ENCODE measurements at places on chromosomes 11 and 22. TPM values are rescaled to one million over a fixed set of nuclear protein-coding genes. Genes with fewer than 3 reads are reported as not detected.
A peak's percentile ranks its signal among the peaks of the same experiment; 100 is the strongest.

CRYBB2 gene
- not detected for total RNA-seq

GRCh38 chr11:61067782-61068446 lies 34.4 kb upstream of the CD5 start:
- peak overlapping the region; percentile 99 for H3K27ac ChIP-seq
- DNase-seq: no peak
- peaks cover 95% of the 10 kb centered on the region for H3K4me1 ChIP-seq
- no peak overlapping the region for H3K4me3 ChIP-seq
- H3K36me3 ChIP-seq: peaks cover 81% of the 10 kb centered on the region
- no peaks in the 10 kb centered on the region for H3K27me3 ChIP-seq

- no peaks in the 10 kb centered on the region for H3K4me1 ChIP-seq
- H3K27me3 ChIP-seq: peaks cover 4% of the 10 kb centered on the region
- H3K27ac ChIP-seq: no peak overlapping the region
- no peak overlapping the region for H3K4me3 ChIP-seq
- H3K36me3 ChIP-seq: no peaks in the 10 kb centered on the region
Observed at GRCh38 chr11:105975128-105975527, 46.9 kb downstream of the MSANTD4 start.

- H3K27me3 ChIP-seq: no peaks in the 10 kb centered on the region
- H3K27ac ChIP-seq: no peak overlapping the region
- no peak overlapping the region for H3K4me3 ChIP-seq
- peaks cover 8% of the 10 kb centered on the region for H3K4me1 ChIP-seq
Observed at GRCh38 chr22:30717952-30718351, 23.3 kb downstream of the OSBP2 start.

ARHGAP8 gene
- 0.88 TPM for total RNA-seq

CPT1B gene
- total RNA-seq: 33.3 TPM

ALDH3B2 gene
- not detected for total RNA-seq

TRIM29 gene
- not detected for total RNA-seq

DNA sequence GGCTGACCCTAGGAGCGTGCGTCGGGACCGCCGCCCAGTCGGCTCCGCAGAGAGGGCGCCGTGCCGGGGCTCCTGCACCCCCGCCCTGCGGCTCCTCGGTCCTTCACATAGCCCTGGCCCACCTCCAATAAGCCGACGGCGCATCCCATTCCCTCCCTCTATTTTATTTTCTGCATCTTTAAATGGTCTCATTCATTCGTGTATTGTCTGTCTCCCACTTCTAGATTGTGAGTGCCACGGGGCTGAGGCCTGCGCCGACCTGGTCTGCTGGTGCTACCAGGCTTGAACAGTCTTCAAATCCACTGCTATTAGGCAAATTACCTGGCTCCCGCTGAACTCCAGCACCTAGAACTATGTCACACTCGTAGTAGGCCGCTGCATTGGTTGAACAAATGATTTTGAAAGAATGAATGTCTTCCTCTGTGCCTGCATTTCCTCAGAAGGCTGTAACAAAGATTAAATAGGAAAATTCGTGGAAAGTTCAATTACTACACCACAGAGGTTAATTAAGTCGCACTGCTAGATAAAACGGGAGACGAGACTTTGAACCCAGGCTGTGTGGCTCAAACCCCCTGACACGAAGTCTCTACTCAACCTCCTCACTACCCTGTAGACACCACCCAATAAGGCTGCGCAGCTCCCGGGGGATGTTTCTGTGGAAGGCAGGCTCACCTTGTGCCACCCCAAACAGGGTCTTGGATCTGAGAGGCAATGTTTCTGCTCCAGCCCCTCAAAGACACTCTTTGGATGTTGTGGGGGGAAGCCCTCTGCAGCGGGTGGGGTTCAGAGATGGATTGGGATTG lies 1.2 kb upstream of the PPP1R14B start:
- H3K4me1 ChIP-seq: peaks cover 32% of the 10 kb centered on the region
- H3K36me3 ChIP-seq: peaks cover 9% of the 10 kb centered on the region
- H3K27me3 ChIP-seq: no peaks in the 10 kb centered on the region
- peak overlapping the region; percentile 44 for H3K4me3 ChIP-seq
- DNase-seq: no peak

DNA sequence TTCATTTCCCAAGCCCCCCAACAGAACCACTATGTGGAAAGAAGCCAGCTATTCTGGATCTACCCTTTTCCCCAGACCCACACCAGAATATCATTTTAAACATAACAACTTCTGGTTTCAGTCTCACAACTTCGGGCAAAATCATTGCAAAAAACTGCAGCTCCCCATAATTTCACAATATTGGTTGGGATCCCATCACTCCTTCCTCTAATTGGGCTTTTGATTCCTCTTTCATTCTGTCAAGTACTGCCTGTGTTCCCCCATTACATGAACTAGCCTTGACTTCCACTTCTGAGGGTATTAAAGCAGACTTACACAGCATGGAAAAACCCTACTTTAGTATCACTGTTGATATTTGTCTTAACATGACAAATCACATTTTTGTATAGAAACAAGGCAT lies 4.1 kb upstream of the APOL3 start:
- H3K4me1 ChIP-seq: peaks cover 47% of the 10 kb centered on the region
- H3K4me3 ChIP-seq: no peak overlapping the region
- no peaks in the 10 kb centered on the region for H3K27me3 ChIP-seq
- H3K27ac ChIP-seq: no peak overlapping the region
- peaks cover 6% of the 10 kb centered on the region for H3K36me3 ChIP-seq
- DNase-seq: no peak
